ENCODE measurements at places on chromosomes 2 and 18. TPM values are rescaled to one million over a fixed set of nuclear protein-coding genes. Genes with fewer than 3 reads are reported as not detected.

CNGA3 gene
- total RNA-seq, result not detected

MARCHF4 gene
- not detected for total RNA-seq

CAPN14 gene
- not detected for total RNA-seq

SRBD1 gene
- total RNA-seq, result 14.6 TPM

DLX1 gene
- total RNA-seq, result 16.1 TPM

TMEM169 gene
- total RNA-seq, result 0.04 TPM

DOK6 gene
- not detected for total RNA-seq

BCL2 gene
- 1.2 TPM for total RNA-seq

ALKAL2 gene
- not detected for total RNA-seq

SERPINB5 gene
- 1.4 TPM for total RNA-seq

DNA sequence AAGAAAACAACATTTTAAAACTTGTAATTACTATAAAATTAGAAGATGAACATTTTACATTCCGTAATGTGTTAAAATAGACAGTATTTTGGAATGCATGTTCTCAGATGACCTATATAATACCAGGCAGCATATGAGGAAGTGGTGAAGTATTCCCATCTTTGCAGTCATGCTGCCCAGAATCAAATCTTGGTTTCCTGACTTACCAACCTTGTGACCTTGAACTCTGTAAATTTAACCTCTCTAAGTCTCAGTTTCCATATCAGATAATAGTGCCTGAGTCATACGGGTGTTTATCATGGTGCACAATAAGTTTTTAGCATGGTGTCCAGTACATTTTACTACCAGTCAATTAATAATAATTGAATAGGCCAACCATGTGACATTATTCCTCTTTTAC is 7.3 kb upstream of the GALM start:
- H3K27ac ChIP-seq, result no peak overlapping the region
- H3K36me3 ChIP-seq, result no peaks in the 10 kb centered on the region
- no peak for DNase-seq
- H3K4me1 ChIP-seq, result peaks cover 19% of the 10 kb centered on the region

DNA sequence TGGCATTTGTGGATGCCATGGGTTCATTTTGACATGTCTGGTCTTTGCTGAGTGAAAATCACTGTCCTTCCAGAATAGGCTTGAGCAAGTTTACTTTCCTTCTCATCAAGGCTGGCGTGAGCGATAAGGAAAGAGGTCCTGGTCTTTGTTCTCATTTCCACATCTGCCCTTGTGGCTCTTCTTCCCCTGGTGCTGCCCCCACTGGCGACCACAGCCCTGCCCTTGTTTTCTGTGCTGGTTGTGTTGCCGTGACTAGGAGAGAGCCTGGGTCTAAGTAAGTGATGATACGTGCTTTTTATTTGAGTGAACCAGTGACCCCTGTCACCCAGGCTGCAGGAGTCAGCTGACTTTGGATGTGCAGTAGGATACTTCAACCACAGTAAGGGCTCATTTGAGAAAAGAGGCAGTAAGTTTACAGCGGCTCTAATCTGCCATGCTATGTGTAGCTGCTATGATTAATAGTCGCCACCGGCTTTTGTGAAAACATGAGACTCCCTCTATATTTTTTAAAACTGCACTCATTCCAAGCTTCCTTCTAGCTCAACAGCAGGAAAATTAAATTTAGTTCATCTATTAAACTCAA is 441.7 kb downstream of the RNF144A start:
- peaks cover 8% of the 10 kb centered on the region for H3K27me3 ChIP-seq
- H3K4me3 ChIP-seq, result no peak overlapping the region
- no peak for DNase-seq
- H3K4me1 ChIP-seq, result no peaks in the 10 kb centered on the region
- H3K36me3 ChIP-seq, result no peaks in the 10 kb centered on the region

DNA sequence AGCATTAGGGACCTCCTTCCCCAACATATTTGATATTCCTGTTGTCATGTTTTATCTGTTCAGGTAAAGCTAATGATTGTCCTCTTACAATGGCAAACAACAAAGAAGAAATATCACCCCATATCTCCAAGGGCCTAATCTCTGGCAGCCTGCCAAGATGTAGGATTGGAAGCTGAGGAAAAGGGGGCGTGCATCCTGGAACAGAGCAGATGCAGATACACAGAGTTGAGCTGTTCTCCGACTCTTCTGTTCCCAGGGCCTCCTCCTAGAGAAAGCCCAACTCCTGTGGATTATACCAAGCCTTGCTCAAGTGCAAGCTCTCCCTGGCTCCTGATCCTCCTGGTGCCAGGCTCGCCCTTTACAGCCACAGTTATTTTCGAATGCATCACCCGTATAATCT is 35.2 kb upstream of the CD207 start:
- no peak overlapping the region for H3K4me3 ChIP-seq
- H3K27ac ChIP-seq, result no peak overlapping the region
- peaks cover 2% of the 10 kb centered on the region for H3K27me3 ChIP-seq
- DNase-seq, result no peak
- H3K36me3 ChIP-seq, result no peaks in the 10 kb centered on the region
- peaks cover 7% of the 10 kb centered on the region for H3K4me1 ChIP-seq

- no peaks in the 10 kb centered on the region for H3K4me1 ChIP-seq
- no peak for DNase-seq
- no peak overlapping the region for H3K4me3 ChIP-seq
- H3K36me3 ChIP-seq, result no peaks in the 10 kb centered on the region
- H3K27ac ChIP-seq, result no peak overlapping the region
Observed at GRCh38 chr2:222731201-222731621, 59.8 kb downstream of the MOGAT1 start.

- H3K4me3 ChIP-seq, result no peak overlapping the region
- no peaks in the 10 kb centered on the region for H3K36me3 ChIP-seq
- H3K27me3 ChIP-seq, result no peaks in the 10 kb centered on the region
Observed at GRCh38 chr2:88006912-88007439, 9.4 kb downstream of the RNU2-63P start.

DNA sequence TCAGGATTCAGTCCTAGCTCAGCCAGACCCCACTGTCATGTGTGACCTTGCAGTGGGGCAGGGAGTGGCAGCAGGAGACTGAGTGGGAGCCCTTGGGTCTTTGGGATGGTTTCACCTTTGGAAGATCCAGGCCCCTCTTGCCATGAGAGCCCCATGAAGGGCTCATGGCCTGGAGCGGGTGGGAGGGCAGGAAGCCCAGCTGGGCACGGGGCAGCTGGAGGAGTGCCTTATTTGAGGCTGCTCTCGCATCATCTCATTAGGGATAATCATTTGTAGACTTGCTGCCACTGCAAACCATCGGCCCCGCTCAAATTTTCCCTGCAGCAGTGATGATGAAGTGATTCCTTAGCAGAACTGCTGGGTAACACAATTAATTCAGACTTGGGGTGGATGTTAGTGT is 73.9 kb downstream of the TGOLN2 start:
- DNase-seq, result no peak
- H3K4me1 ChIP-seq, result no peaks in the 10 kb centered on the region
- H3K27me3 ChIP-seq, result peaks cover 25% of the 10 kb centered on the region
- H3K4me3 ChIP-seq, result no peak overlapping the region
- no peaks in the 10 kb centered on the region for H3K36me3 ChIP-seq
- H3K27ac ChIP-seq, result no peak overlapping the region

- peaks cover under 1% of the 10 kb centered on the region for H3K4me1 ChIP-seq
- no peak overlapping the region for H3K27ac ChIP-seq
- no peaks in the 10 kb centered on the region for H3K36me3 ChIP-seq
Observed at GRCh38 chr2:26457251-26457666, 20.7 kb downstream of the OTOF start.

- H3K27ac ChIP-seq, result no peak overlapping the region
- no peak for DNase-seq
- no peaks in the 10 kb centered on the region for H3K36me3 ChIP-seq
- no peak overlapping the region for H3K4me3 ChIP-seq
- no peaks in the 10 kb centered on the region for H3K27me3 ChIP-seq
Observed at GRCh38 chr2:168428431-168428830, 27.6 kb upstream of the CERS6 start.

DNA sequence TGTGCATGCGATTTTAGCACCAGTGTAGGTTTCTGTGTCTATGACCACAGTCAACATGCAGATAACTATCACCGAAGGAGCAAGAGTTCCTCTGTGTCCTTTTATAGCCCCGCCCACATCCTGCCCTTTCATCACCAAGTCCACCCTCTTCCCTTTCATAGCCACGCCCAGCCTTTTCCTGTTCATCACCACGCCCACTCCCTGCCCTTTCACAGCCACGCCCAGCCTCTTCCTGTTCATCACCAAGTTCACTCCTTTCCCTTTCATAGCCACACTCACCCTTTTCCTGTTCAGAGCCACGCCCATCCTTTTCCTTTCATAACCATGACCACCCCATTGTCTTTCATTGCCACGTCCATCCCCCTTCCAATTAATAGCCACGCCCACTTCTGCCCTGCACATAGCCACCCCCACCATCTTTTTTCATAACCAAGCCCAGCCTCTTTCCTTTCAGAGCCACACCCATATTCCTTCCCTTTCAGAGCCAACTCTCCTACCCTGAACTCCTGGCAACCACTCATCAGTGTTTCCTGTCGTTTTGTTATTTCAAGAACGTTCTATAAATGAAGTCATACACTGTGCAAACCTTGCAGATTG is 273.9 kb downstream of the MYT1L start:
- no peaks in the 10 kb centered on the region for H3K36me3 ChIP-seq
- DNase-seq, result peak; percentile 55
- no peaks in the 10 kb centered on the region for H3K27me3 ChIP-seq
- H3K27ac ChIP-seq, result no peak overlapping the region

DNA sequence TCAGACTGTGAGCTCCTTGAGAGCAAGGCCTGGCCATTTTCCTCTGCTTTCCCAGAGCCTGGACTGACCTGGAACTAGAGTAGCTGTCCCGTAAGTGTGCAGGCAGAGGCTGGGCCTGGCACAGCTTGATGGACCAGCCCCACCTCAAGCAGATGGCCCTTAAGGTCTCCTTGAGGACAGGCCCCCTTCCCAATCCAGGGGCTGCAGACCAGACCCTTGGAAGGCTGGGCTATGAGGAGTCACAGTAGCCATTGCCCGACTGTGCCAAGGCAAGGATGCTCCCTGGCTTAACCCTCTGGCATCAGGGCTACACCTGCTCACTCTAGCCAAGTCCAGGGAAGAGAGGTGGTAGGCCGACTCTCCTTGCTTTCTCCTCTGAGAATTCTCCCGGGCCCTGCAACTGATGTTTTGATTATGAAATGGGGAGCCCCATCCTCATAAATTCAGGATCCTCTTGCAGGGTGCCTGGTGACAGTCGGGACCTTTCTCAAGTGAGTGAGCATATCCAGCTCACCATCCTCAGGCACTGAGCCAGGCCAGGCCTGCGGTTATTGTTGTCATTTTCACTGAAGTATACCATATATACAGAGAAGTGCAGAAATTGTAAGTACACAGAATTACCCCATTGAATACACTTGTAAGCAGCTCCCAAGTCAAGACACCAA is 51.7 kb downstream of the DPYSL5 start:
- no peaks in the 10 kb centered on the region for H3K36me3 ChIP-seq
- peaks cover 47% of the 10 kb centered on the region for H3K27me3 ChIP-seq
- no peak for DNase-seq
- H3K4me1 ChIP-seq, result peaks cover 4% of the 10 kb centered on the region
- no peak overlapping the region for H3K27ac ChIP-seq

DNA sequence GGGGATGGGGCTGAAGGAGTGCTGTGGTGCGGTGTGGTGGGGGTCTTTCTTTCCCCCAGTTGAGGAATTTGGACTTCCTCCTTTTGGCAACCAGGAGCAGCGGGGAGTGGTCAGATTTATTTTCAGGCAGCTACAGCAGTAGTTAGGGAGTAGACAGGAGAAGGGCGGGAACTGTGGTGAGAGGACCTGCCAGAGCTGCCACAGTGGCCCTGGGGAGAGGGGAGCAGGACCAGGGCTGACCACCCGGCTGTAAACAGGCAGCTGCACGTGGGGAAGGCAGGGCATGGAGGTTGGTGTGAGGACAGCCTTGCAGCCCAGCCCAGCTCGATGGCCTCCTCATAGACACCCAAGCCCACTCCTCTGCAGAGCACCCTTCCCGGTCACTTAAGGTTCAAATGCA is 197.2 kb downstream of the GLI2 start:
- no peaks in the 10 kb centered on the region for H3K36me3 ChIP-seq
- peaks cover 31% of the 10 kb centered on the region for H3K27me3 ChIP-seq
- no peak overlapping the region for H3K27ac ChIP-seq
- DNase-seq, result no peak
- H3K4me3 ChIP-seq, result no peak overlapping the region

DNA sequence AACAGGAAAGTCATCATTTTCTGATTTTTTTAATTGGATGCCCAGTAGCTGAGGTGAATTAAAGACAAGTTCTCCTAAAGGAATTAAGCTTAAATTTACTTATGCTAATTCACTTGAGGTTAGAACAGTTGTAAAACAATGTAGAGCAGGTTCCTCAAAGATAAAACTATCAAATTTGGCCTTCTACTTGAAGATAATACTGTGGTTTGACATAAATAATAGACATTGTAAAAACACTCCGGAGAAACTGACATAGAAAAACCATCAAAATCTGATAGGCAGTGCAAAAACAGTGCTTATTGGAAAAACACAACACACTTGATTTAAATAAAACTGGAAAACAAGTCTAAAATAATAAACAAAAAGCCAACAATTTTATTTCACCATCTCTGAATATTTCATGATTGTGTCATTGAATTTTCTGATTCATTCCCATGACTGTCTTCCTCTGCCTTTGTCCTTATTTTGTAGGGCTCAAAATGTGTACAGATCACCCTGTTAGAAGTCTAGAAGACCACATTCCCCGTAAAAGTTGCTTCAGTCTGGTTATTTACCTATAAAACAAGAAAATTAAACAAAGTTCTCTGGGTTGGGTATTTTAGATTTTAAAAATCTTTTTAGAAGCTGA is 28.3 kb upstream of the SLC40A1 start:
- DNase-seq, result no peak
- peaks cover 59% of the 10 kb centered on the region for H3K4me1 ChIP-seq
- no peaks in the 10 kb centered on the region for H3K27me3 ChIP-seq
- no peak overlapping the region for H3K4me3 ChIP-seq
- peak overlapping the region; percentile 14 for H3K27ac ChIP-seq

GRCh38 chr18:58174285-58174684 is 130.3 kb downstream of the NEDD4L start:
- H3K27me3 ChIP-seq, result no peaks in the 10 kb centered on the region
- no peak overlapping the region for H3K27ac ChIP-seq
- H3K4me1 ChIP-seq, result no peaks in the 10 kb centered on the region
- H3K4me3 ChIP-seq, result no peak overlapping the region
- H3K36me3 ChIP-seq, result no peaks in the 10 kb centered on the region
- no peak for DNase-seq

DNA sequence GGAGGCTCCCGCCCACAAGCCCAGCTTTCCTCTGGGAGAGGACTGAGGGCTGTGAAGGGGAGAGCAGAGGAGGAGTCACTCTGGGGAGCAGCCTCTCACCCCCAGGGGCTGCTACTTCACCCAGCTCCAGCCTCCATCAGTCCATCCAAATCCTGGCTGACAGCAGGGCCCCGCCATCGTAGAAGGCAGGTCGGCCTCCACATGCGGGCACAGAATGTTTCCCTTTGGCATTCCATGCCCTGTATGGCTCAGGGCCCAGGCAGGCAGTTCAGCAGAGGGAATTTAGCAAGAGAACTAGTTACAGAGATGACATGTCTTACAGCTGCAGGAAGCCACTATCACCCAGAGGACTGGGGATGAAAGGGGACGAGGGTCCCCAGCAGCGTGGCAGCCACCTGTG is 6.4 kb upstream of the ODC1 start:
- no peaks in the 10 kb centered on the region for H3K36me3 ChIP-seq
- H3K4me3 ChIP-seq, result no peak overlapping the region
- H3K4me1 ChIP-seq, result peaks cover 14% of the 10 kb centered on the region
- H3K27ac ChIP-seq, result no peak overlapping the region
- no peak for DNase-seq

Data from K562 (cell line).